ENCODE measurements at places on chromosomes 4 and X.

DNA sequence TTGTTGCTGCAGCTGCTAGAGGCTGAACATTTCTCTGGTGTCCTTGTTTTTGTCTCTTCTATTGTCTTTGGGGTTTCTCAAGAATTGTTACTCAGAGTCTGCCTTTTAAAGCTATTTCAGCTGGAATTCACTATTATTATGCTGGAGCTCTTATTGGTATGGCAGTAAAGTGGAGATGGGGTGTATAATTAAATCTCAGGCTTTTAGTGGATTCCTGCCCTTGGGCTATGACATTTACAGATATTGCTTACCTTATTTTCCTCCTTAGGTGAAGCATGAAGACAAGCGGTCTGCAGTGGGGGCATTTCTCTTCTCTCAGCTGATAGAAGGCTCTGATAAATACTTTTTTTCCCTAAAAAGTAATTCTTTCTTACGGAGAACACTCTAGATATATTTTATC, 1656.6 kb upstream of the IGFBP7 start:
- DNase-seq = no peak

DNA sequence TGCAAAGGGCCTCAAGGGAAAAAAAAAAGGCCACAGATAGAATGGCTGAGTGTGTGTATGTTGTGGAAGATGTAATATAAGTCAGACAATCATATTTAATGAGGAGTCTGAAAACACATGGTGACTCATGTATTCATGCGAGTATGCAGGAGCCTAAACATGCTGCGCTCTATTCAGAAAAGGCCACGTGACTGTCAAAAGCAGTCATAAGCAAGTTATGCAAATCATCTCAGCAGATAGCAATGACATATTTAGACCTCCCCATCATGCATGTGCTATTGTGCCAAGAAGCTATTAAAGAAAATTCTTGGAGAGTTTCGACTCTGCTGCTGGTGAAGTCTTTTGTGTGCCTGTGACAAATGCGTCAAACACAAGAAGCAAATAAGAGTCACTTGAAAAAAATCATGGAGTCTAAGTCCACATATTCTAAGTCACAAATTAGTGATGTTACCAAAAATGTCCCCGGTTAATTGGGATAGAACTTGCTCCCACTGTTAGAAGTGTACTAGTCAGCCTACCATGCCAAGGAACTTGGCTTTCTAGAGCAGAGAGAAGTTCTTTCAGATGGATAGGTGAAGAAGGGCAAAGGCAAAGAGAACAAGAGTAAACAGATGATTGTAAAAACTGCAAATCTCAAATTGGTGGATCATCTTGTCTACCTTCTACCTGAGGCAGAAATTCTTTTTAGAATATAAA, 5.0 kb downstream of the LNX1 start:
- DNase-seq = no peak

DNA sequence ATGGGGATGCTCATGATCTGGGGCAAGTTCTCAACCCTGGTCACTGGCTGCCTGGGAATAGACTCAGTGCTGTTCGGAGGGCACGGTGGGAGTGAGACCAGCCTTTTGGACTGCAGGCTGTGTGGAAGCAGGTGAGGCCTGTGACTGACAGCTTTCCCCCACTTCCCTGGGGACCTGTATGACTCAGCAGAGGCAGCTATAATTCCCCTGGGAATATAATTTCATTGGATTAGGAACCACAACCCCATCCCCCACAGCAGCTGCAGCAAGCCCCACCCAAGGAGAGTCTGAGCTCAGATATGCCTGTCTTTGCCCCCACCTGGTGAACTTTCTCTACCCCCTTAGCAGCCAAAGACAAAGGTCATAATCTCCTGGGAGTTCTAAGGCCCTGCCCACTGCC, 408.6 kb downstream of the PPP3CA start:
- DNase-seq = no peak

GRCh38 chrX:9794495-9794894, 8.3 kb downstream of the SHROOM2 start:
- DNase-seq = no peak

- no peak for DNase-seq
These were observed 58.4 kb downstream of the SEPSECS start for GRCh38 chr4:25101836-25102235.

GRCh38 chrX:40098264-40099054, 701 bp upstream of the BCOR start:
- DNase-seq = no peak

DNA sequence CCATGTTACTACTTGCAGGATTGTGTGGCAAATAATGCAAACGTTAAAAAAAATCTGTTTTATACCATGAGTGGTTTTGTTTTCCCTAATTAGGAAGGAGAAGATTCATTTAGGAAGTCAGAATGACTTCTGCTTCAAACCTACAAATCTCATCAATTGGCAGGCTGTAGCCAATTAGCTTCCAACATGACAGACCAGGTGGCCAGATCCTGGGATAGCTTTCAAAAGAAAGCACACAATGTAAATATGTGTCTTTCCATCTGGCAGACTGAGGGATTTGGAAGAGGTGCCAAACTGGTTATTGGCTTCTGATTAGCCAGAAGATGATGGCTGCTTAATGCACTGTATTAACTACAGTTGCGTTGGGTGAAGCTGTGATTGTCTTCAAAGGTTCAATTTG, 432.8 kb downstream of the ANKRD50 start:
- no peak for DNase-seq

DNA sequence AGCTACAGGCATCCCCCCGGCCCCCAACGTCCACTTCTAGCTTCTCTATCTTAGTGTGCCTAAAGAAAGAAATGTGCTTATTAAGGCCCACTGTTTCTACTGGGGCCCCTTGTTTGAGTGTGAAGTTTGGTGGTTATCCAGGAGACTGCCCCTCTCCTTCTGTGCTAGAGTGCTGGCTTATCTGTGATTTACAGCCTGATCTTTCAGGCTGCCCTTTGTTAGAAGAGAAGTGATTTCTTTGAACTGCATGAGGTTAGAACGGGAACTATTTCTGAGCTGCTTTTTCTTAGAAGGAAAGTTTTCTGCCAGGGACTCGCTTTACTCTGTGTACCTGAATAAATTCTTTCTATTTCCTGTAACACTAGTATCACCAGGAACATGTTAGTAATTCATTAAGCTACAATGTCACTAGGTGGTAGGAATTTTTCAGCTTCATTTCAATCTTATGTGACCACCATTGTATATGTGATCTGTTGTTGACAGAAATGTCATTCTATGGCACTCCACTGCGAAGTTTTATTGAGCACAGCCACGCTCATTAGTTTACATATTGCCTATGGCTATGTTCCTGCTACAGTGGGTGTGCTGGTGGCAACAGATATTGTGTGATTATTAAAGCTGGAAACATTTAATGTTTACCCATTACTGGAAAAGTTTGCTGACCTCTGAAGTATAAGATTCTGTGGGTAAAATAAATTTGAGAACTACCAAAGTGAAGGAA, 193.8 kb upstream of the CXorf51B start:
- no peak for DNase-seq

DNA sequence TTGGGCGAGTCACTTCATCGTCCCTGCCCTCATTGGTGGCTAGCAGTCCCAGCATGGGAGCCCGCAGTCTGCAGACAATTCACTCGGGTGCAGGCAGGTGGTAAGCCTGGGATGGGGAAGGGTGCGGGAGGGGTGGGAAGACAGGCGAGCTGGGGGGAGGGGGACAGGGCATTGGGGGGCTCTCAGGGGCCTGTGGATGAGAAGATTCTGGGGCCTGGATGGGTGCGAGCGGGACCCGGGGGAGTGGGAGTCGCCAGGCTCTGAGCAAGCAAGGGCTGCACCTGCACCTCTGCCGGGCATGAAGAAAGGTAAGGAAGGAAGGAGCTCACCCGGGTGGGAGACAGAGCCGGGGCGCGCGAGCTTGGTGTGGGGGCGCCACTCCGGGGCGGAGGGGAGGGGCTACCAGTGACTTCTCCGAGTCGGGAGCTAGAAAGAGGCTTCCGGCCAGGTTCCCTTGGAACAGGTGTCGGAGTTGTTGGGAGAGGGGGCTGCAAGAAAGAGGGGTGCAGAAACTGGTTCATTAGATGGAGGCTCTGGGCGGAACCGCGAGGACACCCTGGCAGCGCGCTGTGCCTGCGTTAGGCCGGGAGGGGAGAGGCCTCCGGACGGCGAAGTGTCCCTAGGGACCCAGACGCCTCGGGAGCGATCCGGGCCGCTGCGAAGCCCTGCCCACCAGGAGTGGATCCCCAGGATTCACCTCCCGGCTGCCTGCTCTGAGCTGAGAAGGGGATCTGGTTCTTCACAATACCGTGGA, 103.4 kb upstream of the PDLIM3 start:
- no peak for DNase-seq

GRCh38 chrX:41971346-41971745, 48.0 kb upstream of the CASK start:
- no peak for DNase-seq

- no peak for DNase-seq
These were observed 31.2 kb upstream of the SPRY1 start for GRCh38 chr4:123365412-123365811.

DNA sequence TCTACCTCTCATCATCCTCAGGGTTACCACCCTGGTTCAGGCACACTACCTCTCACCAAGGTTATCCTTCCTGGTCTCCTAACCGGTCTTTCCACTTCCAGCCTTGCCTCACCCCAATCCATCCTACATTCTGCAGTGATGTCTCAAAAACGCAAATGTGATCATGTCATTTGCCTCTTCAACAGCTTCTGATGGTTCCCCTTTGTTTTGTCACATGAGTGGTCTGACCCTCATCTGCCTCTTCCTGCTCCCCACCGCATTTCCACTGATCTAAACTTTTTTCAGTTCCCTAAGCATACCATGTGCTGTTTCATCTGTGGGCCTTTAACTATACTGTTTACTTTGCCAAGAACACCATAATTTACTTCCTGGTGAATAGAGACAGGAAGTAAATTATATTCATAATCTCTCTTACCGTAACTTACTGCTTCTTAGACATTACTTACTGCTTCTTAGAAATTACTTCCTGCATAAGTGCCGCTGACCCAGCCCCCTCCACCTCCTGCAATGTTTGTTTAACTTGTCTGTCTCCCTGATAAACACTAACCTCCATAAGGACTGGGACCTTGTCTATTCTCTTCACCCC, 27.1 kb upstream of the NSUN7 start:
- no peak for DNase-seq

GRCh38 chrX:47560179-47560933, 649 bp upstream of the ARAF start:
- no peak for DNase-seq

DNA sequence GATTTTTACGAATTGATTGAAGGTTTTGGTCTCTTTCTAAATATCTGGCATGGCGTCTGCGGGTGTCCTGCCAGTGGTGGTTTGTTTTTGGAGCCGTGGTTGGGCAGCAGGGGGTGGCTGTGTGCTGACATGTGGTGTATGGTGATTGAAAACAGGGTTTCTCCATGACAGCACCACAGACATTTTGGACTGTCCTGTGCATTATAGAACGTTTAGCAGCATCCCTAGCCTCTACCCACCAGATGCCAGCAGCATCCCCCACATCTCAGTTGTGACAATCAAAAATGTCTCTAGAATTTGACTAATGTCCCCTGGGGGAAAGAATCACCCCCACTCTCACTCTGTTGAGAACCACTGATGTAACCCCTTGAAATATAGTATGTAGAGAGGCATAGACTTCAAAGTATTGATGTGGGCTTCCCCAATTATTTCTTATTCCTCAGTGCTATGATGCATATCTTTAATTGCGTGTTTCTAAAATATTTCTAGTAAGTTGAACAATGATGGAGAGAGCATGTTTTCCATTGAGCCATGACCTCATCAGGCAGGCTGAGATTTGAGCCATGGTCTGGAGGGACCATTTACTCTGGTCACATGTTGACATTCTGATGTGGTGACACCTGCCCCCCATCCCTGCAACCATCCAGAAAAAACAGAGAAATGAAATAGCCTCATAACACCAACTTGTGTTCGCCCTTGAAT, 77.4 kb upstream of the MID1 start:
- no peak for DNase-seq

GRCh38 chr4:40251366-40251765, 54.5 kb downstream of the RHOH start:
- no peak for DNase-seq

- no peak for DNase-seq
These were observed 60.8 kb downstream of the ZNF732 start for GRCh38 chr4:244471-244870.

GRCh38 chr4:18231726-18232125, 210.2 kb upstream of the LCORL start:
- no peak for DNase-seq

- no peak for DNase-seq
These were observed 24.0 kb downstream of the INTS6L start for GRCh38 chrX:135544338-135544948.

DNA sequence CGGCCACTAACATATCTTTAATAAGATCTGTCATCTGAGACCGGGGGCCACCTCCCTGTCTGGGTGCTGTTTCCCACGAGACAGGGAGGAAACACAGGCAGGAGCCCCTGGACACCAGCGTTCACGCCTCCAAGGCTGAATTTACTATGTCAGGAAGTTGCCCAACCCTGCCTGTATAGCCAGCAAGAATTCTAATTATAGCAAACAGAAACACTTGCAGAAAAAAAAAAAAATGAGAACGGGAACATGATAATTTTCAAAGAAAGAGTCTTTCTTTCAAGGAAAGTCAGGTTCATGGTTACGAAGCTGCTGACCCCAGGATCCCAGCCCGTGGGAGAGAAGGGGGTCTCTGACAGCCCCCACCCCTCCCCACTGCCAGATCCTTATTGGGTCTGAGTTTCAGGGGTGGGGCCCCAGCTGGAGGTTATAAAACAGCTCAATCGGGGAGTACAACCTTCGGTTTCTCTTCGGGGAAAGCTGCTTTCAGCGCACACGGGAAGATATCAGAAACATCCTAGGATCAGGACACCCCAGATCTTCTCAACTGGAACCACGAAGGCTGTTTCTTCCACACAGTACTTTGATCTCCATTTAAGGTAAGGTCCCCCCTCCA, at the start of gene IL3RA:
Gene IL3RA, plus strand, starts transcription at position 455 of the 613 bp plus-strand sequence. CDS start 4,981 bp downstream, outside the sequence.
- DNase-seq = no peak

- no peak for DNase-seq
These were observed 24.2 kb downstream of the RBPJ start for GRCh38 chr4:26344901-26345564.

DNA sequence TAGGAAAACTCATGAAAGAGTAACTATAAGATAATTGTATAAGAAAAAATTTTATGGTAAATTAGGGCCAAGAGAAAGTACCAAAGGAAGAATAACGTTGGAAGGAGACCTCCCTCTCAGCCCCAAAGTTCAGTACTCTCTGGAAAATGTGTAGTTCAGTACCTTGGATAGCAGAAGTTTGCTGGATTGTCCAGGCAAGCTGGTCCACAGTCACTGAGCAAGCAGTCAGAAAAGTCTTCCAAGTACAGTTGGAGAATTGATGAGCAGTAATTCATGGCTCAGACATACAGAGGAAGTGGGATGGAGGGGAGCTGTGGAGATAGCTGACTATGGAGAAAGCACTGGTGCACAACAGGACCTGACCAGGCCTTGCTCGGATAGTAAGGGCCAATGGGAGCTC, 598.2 kb upstream of the NDST4 start:
- DNase-seq = no peak

GRCh38 chrX:48676893-48677270, 6.7 kb upstream of the WAS start:
- no peak for DNase-seq

DNA sequence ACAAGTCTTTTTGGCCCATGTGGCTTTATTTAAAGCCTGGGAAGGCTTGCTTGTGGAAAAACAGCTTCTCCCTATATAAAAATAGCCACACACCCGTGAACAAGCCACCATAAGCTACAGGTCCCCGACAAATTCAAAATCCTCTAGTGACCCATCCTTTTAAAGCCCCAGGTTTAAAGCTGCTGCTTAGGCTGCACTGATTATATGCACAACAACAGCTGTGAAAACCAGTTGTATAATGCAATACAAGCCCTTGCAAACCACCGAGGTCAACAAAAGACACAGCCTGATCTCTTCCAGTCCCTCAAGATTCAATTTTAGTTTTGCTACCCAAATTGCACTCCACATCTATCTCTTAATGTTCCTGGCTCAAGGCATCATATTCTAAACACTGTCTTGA, 186.0 kb upstream of the WDFY3 start:
- no peak for DNase-seq
